ENCODE measurements at places on chromosomes 3 and 15.

- DNase-seq, result no peak
Measured at GRCh38 chr3:105622169-105622568, 246.6 kb downstream of the CBLB start.

- DNase-seq, result no peak
Measured at GRCh38 chr3:123005291-123005690, 22.3 kb downstream of the SEMA5B start.

- no peak for DNase-seq
Measured at GRCh38 chr3:38542401-38543298, 46.5 kb downstream of the EXOG start.

DNA sequence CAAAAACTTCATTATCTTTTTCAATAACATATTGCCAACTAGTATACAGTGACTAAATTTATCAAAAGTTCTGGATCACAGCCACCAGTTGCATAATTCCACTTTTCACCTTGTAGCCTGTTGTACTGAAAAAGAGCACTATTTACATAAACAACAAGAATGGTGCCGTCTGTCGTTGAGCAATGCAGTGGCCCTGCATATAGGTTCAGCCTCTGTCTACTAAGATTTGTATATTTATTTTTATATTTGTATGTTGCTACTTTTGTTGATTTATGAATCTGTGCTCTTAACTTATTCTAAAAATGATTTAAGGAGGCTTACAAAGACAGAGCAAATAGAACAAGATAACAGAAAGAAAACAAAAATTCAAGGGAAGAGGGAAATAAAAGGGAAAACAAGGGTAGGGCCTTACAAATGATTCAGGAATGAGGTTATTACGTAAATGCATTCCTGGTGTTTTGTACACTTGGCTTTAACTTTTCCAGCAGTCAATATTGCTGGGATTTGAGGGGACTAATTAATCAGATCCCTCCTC lies 257.6 kb upstream of the STT3B start:
- DNase-seq, result no peak

GRCh38 chr3:1843111-1843510 lies 255.6 kb upstream of the CNTN4 start:
- DNase-seq, result no peak

- DNase-seq, result no peak
Measured at GRCh38 chr15:69958496-69959084, 139.1 kb downstream of the TLE3 start.

DNA sequence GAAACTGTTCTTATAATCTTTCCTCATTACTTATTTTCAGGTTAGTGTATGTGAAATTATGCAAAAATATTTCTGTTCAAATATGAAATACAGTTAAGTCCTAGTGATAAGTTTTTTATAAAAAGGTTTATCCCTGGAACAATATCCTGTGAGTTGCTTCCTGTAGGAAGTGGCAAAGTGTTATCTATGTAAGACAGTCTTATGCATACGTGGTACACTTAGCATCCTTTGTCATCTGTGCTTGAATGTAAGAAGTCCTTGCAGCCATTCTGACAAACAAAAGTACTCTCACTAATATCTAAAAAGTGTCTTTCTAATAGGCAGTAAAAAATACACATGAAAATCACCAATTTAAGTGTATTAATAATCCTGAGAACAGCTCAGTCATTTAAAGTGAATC lies 372.5 kb upstream of the BCHE start:
- DNase-seq, result no peak

GRCh38 chr3:133832802-133833144 lies 27.2 kb downstream of the SRPRB start:
- no peak for DNase-seq

DNA sequence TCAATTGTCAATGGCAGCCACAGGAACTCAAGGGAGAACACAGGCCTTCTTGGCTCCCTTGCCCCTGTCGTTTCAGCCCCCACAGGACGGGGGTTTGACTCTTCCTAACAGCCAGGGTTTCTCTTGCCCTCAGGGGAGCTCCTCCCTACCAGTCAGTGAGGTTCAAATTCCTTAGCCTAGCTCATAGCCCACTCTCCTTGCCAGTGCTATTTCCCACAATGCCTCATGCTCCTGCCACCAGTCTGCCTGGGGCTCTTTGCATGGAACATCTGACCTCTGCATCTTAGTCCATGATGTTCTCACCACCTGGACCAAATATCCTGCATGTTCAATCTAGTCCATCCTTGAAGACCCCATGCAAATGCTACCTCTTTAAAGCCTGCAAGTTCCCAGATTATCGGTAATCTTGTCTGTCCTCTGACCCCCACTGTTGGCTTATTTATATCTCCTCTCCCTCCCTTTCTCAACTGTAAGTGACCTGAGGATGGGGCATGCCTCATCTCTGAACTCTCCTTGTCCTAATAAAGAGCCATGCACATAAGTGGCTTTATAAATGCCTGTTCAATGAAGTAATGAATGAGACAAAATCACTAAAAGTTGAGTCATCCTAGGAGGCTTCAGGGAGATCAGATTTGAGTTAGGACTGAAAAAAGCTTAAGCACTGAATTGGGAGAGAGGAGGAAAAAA lies 78.0 kb downstream of the MYO1E start:
- DNase-seq, result no peak

DNA sequence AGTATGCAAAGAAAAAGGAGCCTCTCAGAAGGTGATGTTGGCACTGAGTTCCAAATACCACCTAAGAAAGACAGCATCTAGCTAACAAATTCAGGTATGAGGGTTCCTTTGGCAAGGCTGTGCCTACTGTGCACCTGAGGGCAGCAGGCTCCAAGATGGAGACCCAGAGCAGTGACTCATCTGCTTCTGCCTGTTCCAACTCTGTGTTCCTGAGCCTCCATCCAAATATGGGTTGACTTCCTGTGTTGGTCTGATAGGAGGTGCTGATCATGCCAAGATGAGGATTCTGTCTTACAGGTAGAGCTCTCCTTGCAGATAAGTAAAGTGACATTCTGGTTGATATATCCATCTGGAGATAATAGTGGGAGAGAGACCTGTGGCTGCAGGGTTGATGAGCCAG lies 26.0 kb downstream of the SV2B start:
- no peak for DNase-seq

DNA sequence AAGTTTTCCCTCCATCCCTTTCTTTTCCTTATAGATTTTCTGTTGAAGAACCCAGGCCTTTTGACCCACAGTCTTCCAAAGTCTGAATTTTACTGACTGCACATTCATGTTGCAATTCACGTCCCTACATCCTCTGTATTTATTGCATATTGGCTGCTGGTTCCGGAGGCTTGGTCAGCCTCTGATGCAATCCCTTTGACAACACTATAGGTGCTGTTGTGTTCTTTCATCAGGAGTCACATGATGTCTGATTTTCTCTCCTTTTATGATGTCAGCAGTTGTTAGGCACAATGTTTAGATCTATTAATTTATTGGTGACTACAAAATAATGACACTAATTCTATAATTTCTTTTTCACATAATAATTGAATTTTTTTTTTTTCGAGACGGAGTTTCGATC lies 8.7 kb downstream of the CYP1A1 start:
- DNase-seq, result no peak

DNA sequence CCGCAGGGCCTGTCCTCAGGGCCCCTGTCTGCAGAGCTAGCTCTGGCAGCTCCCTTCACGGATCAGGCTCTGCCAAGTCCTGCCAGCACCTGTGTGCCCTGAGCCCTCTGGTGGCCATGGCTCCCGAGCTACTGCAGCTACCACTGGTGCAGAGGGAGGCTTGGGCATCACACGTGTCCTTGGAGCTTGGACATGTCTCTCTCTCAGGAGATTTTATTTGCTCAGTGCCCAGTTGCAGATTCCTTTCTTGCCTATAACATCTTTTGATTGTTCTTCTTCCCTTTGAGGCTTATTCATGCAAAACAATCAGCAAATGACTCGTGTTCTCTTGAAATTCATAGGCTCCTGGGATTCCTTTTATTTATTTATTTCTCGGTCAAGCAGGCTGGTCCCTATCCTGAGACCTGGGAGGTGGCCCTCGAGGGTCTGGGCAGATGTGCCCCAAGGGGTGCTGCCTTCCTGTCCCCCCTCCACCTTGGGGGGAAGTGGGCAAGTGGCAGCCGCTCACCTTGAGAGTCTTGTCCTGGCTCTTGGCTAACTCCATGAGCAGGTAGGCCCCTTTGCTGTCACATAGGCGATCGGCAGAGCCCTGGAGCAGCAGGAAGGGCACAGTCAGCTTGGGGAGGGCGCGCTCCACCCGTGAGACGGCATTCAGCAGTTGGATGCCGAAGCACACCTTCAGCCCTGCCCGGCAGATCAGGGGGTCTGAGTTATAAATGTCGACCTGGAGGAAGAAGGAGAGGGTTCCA lies 21.9 kb downstream of the ABTB1 start:
- DNase-seq, result no peak

- DNase-seq, result no peak
Measured at GRCh38 chr3:194572143-194572789, 61.0 kb downstream of the TMEM44 start.

DNA sequence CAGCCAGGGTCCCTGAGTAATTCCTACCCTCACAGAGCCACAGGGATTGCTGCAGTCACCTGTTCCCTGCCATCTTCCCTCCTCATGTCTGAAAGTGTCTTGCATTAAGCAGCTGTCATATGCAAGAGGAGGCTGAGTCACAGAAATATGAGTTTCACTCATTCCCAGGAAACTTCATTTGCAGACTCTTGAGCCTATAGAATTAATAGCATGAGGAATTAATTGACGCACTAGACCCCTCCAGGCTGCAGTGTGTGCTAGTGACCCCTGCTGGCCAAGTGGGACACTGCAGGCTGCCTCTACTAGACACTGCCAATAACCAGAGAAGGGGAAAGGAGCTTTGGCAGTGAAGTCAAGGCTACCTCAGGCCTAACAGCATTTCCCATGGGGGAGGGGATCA lies 50.6 kb upstream of the SLC6A1 start:
- DNase-seq, result no peak

DNA sequence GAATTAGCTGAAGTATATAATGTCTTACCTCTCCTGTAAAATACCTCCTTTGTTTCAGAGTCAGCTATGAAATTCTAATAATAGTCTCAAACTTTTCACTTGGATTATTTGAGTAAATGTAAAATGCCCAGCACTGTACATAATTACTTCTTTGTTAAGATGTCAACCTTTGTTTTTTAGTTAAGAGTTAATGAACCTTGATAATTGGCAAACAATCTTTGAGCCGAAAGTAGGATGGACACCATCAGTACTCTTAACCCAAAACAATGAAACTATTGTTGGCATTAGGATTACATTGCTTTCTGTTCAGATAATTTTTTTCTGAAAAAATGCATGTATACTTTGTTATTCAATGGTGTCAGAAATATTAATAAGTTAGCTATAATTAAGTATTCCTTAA lies 3.0 kb upstream of the NECTIN3 start:
- DNase-seq, result no peak

GRCh38 chr3:184262764-184263179 lies 1.4 kb upstream of the CAMK2N2 start:
- no peak for DNase-seq

GRCh38 chr3:89340408-89340807 lies 233.0 kb downstream of the EPHA3 start:
- DNase-seq, result no peak

DNA sequence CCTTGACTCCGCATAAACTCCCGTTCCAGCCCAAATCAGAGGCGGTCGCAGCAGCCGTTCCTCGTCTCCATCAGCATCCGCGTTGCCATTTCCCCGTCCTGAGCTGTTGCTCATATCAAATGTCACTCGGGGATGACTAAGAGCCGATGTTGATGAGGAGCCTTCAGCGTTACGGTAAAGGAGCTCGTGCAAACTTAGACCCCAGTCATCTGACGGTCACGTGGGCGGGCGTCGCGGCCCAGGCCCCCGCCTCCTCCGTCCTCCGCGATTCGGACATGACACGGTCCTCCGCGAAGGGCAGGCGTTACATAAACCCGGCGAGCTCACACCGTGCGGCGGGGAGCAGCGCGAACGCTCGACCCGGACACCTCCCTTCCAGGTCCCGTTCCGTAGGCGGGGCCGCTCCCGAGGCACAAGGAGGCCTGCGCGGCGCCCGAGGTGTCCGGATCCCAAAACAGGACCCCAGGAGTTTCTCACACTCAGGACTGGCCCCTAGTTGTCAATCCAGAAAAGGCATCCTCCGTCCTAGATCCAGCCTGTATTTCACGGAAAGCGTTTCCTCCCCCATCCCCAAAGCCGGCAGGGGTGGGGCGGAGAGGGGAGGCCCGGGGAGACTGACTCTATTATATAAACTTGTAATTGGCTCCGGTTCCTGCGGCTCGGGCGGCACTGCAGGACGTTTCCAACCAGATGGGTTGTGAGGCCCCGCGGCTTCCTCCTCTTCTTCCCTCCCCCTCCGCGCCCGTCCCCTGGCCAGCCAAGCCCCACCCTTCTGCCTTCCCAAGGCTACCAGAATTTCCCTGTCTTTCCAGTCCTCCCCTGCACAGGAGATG lies 100.0 kb upstream of the IGF1R start:
- DNase-seq, result peak; percentile 40

DNA sequence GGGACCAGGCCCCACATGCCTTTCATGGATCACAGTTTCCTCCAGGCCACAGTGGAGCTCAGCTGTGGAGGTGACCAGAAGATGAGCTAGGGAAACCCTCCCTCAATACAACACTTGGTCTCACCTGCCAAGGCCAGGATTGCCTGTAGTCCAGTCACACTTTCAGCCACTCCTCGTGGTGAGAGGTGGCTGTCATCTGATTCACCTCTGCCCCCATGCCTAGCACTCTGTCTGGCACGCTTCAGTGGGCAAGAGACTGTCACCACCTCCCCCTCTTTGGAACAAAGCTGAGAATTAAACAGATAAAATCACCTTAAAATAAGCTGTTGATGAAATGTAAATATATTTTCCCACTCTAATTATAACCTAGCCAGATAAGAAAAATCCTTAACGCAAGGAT lies 4.0 kb upstream of the IL17RD start:
- DNase-seq, result no peak

- no peak for DNase-seq
Measured at GRCh38 chr3:26279091-26279490, 343.5 kb upstream of the LRRC3B start.

DNA sequence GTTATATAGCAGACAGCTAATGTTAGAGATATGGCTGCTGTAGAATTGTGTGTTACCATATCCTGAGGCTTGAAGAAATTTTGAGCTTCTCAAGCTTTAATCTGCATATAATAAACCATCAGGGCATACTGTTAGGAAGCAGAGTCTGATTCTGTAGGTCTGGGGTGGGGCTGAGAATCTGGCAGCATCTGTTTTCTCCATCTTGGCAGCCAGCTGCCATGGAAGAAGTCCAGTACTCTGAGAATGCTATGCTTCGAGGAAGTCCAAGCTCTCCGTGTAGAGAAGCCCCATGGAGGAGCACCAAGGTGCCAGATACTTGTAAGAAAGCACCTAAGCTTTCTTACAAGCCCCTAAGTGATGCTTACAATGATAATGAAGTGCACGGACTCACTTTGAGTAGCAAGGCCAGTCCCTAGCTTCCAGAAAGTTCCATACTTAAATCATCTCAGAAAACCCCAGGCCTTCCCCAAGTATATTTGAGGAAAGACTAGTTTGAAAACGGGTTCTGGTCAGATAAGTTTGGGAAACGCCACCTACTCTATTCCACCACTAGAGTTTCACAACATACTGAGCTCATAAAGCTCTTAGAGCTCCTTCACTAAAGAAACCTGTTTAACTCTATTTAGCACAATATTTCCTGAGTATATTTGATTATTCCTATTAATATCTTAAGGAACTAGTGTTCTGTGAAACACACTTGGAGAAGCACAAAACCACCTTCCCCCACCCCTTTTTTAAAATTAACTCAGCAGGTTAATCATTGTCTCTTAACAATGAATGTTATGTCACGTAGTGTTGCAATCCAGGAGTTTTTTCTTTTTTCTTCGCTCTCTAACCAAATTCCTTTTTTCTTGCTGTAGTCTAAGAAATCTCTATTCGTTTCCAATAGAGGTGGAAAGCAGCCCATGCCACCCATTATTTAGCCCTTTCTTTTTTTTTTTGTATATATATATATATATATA lies 59.9 kb upstream of the RASGRP1 start:
- DNase-seq, result no peak

- no peak for DNase-seq
Measured at GRCh38 chr3:144553301-144553700, 581.7 kb downstream of the DIPK2A start.

Measured in GM13977 (cell line).